ENCODE measurements at places on chromosomes 11 and 22. TPM values are rescaled to one million over a fixed set of nuclear protein-coding genes. Genes with fewer than 3 reads are reported as not detected.

The DLG2 gene
- 0.64 TPM for polyA plus RNA-seq

GRCh38 chr11:60631944-60632343 is 67.5 kb upstream of the MS4A8 start:
- no peak for DNase-seq

- DNase-seq: no peak
Observed at GRCh38 chr11:120561286-120561685, 49.7 kb downstream of the GRIK4 start.

The SLN gene
- not detected for polyA plus RNA-seq

The MS4A3 gene
- not detected for polyA plus RNA-seq

- no peak for DNase-seq
Observed at GRCh38 chr22:45783690-45784089, 112.1 kb downstream of the ATXN10 start.

The MS4A14 gene
- not detected for polyA plus RNA-seq
